ENCODE measurements at places on chromosomes 7 and 10. TPM values are rescaled to one million over a fixed set of nuclear protein-coding genes. Genes with fewer than 3 reads are reported as not detected.

Gene UCN3
- not detected for total RNA-seq

Gene TRIM73
- 0.22 TPM for total RNA-seq

Gene CCT6A
- total RNA-seq: 147 TPM

Gene TFAM
- 12.5 TPM for total RNA-seq

Gene LBX1
- total RNA-seq: not detected

Gene PUS7
- total RNA-seq: 20.1 TPM

DNA sequence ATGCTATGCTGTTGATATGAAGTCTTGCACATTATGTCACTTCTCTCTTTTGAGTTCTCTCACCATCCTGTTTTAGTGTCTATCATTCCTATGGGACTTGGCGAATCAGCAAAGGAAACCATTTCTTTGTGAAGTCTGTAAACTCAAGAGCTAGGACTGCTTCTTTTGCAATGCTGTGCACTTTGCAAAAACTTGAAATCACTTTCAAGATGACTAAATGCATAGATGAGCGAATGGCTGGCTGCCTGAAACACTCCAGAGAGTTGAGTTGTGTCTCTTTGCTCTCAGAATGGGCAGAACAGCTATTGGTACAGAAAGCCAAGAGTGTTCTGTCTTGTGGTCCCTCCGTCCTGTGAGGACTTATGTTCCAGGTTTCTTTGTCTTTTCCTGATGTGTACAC lies 18.3 kb upstream of the ELMO1 start:
- DNase-seq: no peak

- no peak for DNase-seq
Observed at GRCh38 chr7:73648593-73649332, 18.9 kb upstream of the VPS37D start.

DNA sequence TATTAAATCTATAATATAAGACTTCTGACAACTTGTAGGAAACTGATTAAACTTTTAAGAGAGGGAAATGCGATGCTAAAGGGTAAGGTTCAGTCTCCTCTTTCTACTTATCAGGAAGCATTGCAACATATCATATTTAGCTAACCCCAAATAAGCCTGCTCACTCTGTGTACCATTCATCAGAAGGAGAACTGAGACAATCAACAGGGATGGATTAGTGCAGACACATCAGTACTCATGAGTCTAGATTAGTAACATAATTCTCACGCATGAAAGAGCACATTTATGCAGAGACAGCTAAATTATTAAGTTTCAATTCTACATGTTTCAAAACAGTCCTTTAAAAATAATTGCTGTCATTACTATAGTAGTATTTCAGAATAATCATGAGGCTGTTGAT lies 354.2 kb upstream of the ZWINT start:
- no peak for DNase-seq

GRCh38 chr7:139797607-139798006 lies 19.8 kb upstream of the HIPK2 start:
- DNase-seq: no peak

DNA sequence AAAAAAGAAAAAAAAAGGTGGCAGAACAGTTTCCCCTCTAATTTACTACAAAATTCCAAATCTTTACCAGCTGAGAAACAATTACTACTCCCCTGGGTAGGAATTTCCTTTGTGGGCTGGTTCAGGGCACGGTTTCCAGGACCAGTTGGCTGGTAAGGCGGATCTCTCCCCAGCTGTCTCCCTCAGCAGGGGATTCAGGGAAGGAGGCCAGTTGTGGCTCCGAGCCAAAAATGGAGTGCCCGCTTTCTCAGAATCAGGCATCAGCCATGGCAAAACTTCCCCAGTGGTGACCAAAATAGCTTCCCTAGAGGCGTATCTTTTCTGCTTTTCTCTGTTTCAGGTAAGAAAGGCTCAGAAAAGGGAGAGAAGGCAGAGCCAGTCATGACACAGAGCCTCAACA lies 91.2 kb downstream of the ZNF22 start:
- no peak for DNase-seq

- no peak for DNase-seq
Observed at GRCh38 chr10:86708068-86708782, 39.9 kb downstream of the LDB3 start.

DNA sequence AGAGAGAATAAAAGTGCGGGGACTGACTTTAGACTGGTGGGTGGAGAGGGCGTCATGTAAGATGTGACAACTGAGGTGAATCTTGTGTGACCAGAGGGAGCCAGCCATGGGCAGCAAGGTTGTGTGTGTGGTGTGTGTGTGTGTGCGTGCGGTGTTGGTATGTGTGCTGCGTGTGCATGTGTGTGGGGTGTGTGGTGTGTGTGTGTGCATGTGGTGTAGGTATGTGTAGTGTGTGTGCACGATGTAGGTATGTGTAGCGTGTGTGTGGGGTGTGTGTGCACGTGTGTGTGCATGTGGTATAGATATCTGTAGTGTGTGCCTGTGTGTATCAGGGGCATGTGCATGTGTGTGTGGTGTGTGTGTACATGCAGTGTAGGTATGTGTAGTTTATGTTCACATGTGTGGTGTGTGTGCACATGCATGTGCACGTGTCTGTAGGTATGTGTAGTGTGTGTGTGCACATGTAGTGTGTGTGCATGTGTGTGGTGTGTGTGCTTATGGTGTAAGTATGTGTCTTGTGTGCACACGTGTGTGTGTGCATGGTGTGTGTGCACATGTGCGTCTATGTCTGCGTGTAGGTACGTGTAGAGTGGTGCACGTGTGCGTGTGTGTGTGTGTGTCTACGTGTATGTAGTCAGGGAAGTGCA lies 312.3 kb upstream of the MKI67 start:
- no peak for DNase-seq

- DNase-seq: peak; percentile 78
Observed at GRCh38 chr10:688312-689120, 952 bp downstream of the DIP2C start.

- DNase-seq: peak; percentile 84
Observed at GRCh38 chr10:110651044-110651958, 7.2 kb downstream of the RBM20 start.

DNA sequence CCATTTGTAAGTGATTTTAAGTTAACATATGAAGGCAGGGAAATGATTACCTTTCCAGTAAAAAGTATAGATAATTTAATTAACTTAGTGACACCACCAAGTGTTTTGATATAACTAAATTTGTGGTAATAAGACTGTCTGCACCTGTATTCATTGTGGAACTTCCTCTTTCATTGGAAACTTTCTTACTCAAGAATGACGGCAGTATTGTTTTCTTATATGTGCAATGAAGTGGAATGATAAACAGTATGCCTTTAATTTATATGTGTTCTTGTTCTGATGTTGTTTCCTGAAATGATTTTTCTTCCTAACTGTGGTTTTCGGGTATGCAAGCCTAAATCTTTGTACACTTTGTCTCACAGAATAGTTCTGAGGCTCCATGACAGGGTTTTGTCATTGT lies 46.4 kb downstream of the CASD1 start:
- DNase-seq: no peak

Measured in GM23248 (cell line).